Eye (tissue), 1 donor: ENCODE measurements at places on chromosomes 4 and X.

GRCh38 chr4:6068986-6069385, 50.8 kb upstream of the C4orf50 start:
- no peak for DNase-seq

DNA sequence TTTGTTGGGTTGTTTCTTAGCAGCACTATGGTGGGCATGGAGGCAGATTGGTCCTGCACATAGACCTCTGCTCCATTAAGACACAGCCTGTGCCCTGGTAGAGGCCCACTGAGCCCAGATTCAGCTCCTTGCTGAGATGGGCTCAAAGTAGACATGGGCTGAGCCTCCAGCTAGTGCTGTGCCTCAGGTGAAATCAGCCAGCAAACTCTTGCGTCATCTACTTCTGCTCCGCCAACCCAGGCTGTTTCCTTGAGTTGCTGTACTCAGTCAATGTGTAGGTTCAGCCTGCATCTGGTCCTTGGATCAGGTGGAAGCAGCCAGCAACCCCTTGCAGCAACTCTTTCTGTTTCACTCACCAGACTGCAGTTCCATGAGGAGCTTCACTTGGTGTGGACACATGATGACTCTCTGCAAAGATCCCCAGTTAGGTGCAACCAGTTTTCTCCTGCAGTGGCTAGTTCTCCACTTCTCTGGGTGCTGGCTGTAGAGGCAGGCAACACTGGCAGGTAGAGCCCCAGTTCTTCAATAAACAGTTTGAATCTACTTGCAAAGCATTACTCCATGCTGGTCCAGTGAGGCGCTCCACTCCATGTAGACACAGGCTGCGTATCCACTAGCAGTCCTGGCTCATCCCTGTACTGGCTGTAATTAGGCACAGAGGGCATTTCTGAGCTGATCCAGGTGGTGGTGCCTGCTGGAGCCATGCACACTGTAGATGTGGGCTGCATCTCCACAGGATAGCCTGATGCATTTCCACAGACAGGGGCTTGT, 199.0 kb upstream of the MAMLD1 start:
- DNase-seq: no peak

DNA sequence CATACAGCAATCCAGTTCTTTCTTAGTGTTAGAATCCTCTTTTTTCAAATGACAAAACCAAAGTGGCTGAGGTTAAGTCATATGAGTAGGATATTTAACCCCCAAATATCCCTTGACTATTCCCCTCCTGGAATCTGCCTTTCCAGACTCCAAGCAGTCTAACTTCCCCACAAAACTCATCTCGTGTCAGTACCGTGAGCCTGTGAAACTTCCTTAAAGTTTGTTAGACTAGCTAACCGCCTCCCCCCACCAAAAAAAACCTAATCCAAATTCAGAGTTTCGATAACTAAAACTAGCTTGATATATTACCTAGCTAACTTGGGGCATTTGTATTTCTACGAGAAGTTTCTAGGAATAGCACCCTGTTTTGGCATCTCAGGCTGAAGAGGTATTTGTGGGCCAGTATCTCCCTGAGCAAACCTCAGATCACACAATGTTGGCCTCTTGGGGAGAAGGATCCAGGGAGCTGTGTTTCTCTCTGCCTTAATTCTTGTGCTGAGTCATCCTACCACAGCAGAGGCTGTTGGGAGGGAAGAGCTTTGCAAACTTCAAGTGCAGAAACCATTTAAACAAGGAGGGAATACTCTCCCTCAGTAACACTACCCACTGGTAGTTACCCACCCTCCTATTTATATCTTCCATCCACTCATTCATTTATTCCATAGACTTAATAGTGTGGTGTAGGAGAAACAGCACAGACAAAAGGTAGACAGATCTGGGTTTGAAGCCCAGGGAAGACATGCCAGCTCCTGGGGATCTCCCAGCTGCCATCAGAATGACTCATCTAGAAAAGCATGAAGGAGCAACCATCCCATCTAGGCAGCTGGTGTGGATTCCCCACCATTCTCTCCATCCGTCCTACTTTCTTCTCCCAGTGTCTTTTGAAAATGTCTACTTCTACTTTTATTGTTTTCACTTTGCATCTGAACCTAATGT, 39.3 kb upstream of the TXK start:
- no peak for DNase-seq

DNA sequence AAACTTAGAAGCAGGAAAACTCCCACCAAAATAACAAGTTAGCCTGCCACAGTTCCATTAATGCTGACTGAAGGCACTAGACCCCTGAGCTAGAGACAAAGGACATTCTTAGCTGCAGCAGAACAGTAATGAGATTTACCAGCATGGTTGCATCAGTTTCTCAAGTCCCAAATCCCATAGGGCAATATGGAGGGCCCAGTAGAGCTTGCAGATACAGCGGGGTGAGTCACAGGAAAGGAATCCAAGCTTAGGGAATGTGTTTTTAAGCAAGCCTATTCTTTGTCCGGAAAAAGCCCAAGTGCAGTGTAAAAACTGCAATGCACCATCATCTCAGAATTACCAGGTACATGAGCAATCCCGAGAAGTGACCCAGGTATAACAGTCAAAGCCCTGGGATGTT, 51.3 kb upstream of the EXOC1L start:
- DNase-seq: no peak

- no peak for DNase-seq
These were observed 7.8 kb upstream of the XK start for GRCh38 chrX:37677765-37678164.

DNA sequence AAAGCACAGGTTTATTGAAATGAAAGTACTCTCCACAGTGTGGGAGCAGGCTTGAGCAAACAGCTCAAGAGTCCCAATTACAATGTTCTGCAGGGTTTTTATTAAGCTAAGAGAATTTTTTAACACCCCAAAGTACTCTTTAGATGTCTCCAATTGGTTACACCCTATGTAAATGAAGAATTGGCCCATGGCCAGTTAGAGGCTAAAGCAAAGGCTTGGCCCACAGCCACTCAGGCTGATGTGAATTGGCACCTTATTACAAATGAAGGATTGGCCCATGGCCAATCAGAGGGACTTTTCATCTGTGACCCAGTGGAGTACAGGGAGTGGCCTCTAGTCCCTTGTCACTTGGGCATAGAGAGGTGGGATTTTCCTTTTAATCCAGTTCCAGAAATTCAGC, 30.1 kb upstream of the IQCM start:
- DNase-seq: peak; percentile 1
